NCI-H1105 (cell line): ENCODE measurements at places on chromosomes 3 and 15.

GRCh38 chr15:57018151-57018550, 99.7 kb downstream of the TCF12 start:
- no peak for DNase-seq

DNA sequence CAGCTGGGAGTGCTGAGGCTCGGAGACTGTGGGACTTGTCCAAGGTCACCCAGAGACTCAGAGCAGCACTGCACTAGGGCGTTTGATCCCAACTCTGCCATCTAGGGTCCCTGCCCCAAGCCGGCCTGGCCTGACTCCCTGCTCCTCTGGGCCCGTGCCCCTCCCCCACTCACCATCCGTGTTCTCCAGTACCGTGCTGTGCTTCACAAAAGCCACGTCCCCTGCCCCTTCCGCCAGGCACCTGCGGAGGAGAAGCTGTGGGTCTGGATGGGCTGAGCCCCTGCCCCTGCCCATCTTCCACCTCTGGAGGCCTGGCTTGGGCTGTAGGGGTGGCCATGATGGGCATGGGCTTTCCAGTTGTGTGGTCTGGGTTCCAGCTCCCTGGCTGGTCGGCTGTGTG, 8.4 kb downstream of the MELTF start:
- DNase-seq: no peak

- no peak for DNase-seq
Observed at GRCh38 chr15:72685925-72686794, at the start of the genes BBS4 and HIGD2B. Gene BBS4, plus strand, starts transcription at chr15:72686207. Its CDS starts 21 bp downstream, at chr15:72686228. Gene HIGD2B, minus strand, starts transcription at chr15:72686182. Its CDS starts 9,808 bp downstream, at chr15:72676374.

- no peak for DNase-seq
Observed at GRCh38 chr3:194194051-194194756, 58.3 kb downstream of the HES1 start.

GRCh38 chr3:159008401-159008800, 206.5 kb downstream of the MFSD1 start:
- DNase-seq: no peak

DNA sequence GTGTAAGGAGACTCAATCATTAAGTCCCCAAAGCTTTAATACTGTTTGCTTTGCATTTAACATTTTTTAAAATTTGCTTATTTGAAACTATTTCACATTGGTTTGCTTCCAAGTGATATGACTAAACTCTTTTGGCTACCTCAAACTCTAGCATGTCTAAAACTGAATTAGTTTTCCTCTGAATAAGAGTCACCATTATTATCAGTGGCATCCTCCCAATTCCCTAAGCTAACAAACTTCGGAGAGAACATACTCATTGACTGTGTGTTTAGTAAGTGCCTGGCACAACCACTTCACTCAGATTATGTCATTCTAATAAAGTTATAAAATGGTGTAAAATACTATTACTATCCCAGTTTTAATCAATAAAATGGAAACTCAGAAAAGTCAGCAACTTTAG, 21.9 kb downstream of the ATOSA start:
- DNase-seq: no peak

GRCh38 chr3:177983320-177983719, 552.9 kb upstream of the KCNMB2 start:
- DNase-seq: no peak

DNA sequence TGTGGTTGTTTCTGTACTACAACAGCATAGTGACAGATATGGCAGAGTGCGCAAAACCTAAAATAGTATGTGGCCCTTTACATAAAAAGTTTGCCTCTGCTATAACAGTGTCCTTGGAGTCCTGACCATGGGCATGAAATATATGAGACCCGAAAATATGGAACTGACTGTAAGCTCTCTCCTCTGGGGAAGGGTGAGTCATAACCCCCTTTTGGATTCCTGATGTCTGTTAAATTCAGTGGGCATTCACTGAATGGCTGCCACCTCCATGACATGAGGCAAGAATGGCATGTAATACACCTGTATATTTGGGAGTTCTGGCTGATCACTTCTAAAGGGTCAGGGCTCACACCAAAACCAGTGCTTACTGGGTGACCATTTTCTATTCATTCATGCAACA, 6.1 kb downstream of the TBC1D2B start:
- DNase-seq: no peak

- no peak for DNase-seq
Observed at GRCh38 chr15:92525758-92526245, 129.8 kb downstream of the FAM174B start.

DNA sequence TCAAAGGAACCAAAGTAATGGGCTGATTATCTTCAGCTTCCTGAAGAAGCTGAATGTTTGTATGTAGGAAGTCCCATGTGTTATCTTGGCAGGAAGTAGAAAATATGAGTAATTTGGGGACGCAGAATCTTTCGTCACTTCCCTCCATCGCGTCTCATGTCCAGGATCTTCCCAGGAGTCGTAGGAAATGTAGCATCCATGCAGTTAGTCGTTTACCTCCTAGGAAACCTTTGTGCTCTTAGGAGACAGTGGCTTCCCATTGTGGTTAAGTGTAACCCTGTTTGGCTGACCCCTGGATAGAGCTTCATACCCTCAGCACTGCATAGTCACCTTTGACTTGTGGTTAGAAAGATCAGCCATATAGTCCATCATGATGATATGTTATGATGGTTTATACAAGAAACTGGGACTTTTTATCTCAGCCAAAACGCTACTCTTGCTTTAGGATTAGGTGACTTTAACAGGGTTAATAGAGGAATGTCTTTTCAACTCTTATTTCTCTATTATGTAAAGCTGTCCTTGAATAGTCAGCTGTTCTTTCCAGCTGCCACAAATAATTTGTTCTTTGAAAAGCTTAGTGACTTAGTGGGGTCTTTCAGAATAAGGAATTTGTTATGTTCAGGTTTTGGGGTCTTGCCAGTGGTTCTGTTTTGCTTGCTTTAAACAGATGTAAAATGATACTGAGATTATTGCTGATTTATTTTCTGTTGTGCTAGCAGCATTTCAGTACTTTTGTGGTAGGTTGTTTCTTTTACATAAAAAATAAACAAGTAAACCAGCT, 92.2 kb downstream of the KLHL25 start:
- no peak for DNase-seq

- no peak for DNase-seq
Observed at GRCh38 chr3:31404871-31405270, 127.9 kb upstream of the STT3B start.

DNA sequence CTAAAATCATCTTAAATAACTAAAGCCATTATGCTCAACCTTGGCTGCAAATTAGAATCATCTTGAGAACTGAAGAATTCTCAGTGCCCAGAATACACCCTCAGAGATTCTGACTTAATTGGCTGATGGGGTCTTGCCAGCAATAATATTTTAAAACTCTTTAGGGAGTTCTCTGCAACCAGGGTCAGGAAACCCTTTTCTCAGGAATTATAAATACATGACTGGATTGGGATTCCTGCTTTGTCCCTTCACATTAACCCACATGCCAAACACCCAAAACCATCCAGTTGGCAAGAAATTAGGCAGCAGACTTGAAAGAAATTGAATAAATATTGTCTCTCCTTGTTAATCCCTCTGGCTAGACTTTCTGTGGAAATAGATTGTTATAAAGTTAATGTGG, 482.3 kb upstream of the NECTIN3 start:
- no peak for DNase-seq
